ENCODE measurements at places on chromosomes 4 and X.

DNA sequence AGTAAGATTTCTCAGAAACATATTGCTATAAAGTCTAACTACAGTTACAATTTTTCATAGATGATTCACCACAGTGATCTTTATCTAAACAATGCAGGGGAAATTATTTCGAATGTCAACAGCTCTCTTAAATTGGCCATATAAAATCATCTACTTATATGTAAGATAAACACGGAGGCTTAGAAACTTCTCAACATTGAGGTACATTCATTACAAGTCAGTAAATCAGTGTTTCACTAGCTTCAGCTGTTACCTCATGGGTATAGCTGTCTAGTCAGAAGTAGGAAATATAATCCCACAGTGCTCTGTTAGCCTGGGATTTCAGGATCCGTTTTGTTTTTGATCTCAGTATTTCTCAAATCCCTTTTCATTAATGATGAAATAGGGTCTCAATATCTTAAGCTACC lies 43.2 kb downstream of the PCDH7 start:
- DNase-seq: no peak

DNA sequence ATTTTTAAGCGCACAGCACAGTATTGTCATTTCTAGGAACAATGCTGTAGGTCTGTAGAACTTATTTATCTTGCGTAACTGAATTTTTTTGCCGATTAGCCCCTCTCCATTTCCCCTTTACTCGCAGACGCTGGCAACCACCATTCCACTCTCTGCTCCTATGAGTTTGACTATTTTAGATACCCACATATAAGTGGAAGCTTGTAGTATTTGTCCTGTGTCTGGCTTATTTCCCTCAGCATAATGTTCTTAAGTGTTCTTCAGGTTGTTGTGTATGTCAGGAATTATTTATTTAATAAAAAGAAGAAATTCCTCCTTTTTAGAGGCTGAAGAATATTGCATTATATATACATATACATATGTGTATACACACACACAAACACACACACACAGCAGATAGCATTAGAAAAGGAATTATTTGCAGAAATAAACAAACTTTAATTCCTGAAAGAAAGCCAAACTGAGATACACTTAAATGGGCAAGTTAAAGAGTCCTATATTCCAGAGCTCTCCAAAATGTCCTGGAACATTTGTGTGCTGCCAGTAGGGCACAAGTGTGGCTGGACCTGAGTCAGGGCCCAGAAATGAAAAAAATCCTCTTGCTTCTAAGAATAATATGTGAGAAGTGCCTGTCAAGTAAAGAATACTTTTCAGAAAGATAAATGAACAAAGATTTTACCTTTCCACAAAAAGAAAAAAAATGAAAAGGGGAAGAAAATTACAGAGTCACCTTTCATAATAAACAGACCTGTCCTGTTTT lies 4.5 kb upstream of the ZNF330 start:
- no peak for DNase-seq

DNA sequence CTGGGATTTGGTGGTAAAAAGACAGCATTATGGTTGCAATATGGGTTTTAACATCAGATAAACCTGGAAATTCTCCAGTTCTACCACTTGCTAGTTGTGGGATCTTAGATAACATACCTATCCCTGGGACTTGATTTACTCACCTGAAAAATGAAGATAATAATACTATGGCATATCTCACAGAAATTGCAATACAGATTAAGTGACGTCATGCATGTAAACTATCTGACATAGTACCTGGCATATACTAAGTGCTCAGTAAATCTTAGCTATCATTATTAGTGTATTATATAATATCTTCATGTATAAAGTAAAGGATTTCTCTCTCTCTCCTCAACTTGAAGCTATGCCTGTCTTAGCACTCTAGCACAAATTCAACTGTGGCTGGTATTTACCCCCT lies 192.5 kb downstream of the PCDH19 start:
- no peak for DNase-seq

DNA sequence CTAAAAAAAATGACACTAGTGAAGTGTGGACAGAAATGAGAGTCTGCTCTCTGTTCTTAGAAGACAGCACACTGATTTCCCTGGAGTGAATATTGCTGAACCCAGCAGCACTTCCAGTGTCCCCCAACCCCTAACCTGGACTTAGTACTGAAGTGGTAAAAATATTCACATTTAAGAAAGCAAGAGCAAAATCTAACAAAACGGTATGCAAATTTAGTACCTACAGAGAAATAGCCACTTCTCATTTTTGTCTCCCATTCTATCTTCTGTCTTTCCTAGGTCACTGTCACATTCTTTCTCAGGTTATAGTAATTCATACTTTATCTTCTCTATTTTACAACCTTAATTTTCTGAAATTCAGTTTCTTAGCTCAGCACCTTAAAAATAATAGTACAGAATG lies 274.7 kb downstream of the CFAP299 start:
- no peak for DNase-seq

DNA sequence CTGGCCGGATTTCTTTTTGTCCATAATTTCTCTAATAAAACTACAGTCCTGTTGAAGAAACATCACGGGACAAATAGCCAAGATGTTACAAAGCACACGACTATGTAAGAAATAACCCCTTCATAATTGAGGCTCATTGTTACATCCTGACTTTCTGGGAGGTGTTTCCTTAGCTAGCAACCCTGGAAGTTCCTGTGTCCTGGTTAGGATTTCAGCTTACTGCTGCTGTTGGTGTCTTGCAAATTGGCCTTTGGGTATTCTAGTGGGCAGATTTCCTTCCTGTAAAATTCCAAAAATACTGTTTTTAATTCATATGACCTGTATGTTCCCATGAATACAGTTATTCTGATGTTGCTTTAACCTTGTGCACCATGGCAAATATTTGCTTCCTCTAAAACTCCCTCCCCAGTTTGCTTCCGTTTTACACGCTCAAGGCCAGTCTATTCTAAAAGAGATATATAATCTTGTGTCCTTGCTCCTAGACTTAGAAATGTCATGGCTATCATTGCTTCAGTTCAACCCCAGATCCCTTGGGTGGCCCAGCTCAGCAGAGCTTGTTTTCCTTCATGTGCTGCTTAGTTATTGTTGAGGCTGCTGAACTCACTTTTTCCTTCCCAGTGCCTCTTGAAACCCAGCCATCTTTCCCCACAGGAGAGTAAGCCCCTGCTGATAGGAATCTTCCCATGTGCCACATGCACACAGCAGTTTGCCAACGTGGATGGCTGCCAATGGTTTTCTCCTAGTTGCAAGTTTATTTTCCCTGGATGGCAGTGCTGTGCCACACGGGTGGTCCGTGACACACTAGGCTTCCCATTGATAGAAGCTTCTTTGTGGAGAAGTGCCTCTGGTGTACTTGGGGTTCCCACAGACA lies 75.8 kb downstream of the TSPAN7 start:
- DNase-seq: peak; percentile 8

GRCh38 chr4:3783693-3784306 lies 17.6 kb downstream of the ADRA2C start:
- no peak for DNase-seq

DNA sequence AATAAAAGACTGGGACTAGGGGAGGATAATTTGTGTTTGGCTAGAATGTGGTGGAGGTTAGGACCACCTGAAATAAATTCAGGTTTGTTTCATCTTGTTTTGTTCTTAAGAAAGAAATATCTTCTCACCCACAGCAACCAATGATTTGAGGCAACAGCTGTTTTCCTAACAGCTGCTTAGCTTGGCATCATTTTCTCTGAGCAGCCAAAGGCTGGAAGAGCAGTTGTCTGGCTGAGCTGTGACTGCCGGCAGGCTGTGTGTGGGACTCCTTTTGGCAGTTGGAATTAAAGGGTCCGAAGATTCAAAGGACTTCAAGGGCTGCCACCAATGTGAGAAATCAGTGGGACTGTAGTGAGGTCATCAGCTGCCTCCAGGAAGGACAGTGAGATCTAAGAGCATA lies 5.0 kb downstream of the TRIM75 start:
- no peak for DNase-seq

GRCh38 chrX:19237901-19238300 lies 105.8 kb upstream of the PDHA1 start:
- no peak for DNase-seq

Data from cerebellar nuclear complex (tissue), 1 donor.